ENCODE measurements at places on chromosomes 12 and 14. TPM values are rescaled to one million over a fixed set of nuclear protein-coding genes. Genes with fewer than 3 reads are reported as not detected.
A peak's percentile ranks its signal among the peaks of the same experiment; 100 is the strongest.

- DNase-seq: no peak
These were observed 725.7 kb downstream of the C12orf50 start for GRCh38 chr12:87303396-87304012.

GRCh38 chr12:127174881-127175280 is 1092.1 kb upstream of the TMEM132C start:
- DNase-seq: no peak

DNA sequence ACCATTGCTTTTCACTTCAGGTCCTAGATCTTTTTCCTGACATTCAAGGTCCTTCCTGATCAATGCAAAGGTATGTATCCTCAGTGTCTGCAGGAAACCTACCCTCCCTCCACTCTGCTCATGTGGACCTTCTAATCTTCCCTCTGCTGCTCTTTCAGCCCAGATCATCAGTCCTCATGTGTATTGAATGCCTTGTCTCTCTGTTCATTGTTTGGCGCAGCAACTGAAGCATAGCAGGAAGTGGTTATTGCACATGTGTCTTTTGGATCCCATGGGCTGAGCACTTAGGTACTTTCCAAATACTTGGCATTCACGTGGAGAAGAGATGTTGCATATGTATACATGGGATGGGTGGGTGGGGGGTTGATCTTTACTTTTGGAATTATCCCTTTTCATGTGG is 4.3 kb upstream of the NIN start:
- no peak for DNase-seq

- DNase-seq: no peak
These were observed 4.7 kb upstream of the SSH1 start for GRCh38 chr12:108861878-108862587.

DNA sequence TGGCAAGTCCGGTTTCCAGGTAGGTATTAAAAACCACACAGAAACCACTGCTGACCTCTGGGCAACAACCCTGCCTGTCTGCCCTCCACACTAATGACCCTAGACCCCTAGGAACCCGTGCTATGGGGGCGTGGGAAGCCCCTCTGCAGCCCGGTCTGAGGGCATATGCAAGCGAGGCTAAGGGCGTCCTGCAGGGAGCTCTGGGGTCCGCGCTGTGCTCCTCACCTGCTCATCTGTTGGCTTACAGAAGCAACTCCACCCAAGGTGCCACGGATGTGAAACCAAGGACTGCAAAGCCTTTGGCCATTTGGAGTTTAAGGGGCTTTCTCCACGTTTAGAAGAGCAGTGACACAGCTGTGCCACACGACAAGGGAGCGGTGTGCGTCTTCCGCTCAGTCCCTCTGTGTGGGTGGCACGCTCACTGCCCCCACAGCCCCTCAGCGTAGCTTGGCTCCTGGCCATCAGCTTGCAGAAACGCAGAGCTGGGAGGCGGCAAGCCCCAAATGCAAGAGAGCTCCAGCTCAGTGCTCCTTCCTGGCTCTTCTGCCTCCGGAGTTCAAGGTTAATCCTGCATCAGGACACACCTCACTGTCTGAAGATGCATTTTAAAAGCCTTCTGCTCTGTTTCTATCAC is 18.4 kb downstream of the AMN start:
- DNase-seq: no peak

DNA sequence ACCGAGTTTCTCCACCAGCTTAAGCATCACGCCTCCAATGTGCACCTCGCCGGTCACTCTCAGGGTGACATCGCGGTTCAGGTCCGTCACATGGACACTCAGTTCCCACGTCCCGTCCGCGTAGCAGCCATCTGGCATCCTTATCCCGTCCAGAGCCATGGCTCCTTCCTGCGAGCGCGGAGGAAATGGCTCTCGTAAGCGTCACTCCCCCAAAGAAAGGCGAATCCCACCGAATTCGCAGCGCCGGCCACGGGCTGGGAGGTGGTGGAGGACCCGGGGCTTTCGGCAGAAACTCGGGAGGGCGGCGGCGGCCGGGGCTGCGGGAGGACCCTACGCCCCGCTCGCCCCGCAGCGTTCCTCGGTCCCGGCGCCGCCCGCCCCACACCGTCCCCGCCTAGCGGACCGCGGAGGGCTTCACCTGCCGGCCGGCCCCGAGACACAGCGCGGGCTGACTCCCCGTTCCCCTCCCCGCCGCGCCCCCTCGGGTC is 396 bp downstream of the FERMT2 start:
- DNase-seq: peak; percentile 64

DNA sequence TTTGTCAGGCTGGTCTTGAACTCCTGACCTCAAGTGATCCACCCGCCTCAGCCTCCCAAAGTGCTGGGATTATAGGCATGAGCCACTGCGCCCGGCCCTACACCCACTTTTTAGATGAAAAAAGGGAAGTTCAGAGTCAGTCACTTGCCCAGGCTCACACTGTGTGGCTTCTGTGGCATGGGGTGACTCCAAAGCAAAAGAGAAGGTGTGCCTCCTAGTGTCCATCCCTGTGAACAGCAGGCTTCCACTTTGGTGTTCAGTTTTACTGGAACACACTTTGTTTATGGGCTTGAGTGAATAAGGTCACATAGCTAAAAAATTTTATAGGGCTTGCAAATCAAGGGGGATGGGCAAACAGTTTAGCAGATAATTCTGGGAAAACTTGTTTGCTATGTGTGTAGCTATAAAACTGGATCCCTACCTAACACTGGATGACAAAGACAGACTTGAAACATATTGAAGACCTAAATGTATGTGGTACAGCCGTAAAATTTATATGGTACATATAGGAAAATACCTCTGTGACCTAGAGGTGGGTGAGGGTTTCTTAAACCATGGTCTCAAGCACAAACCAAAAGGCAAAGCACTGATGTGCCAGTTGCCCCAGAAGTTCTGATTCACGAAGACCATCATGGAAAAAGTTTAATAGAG is 54.9 kb downstream of the EID3 start:
- peak; percentile 41 for DNase-seq

- DNase-seq: no peak
These were observed 71.1 kb upstream of the SAV1 start for GRCh38 chr14:50739186-50739585.

DNA sequence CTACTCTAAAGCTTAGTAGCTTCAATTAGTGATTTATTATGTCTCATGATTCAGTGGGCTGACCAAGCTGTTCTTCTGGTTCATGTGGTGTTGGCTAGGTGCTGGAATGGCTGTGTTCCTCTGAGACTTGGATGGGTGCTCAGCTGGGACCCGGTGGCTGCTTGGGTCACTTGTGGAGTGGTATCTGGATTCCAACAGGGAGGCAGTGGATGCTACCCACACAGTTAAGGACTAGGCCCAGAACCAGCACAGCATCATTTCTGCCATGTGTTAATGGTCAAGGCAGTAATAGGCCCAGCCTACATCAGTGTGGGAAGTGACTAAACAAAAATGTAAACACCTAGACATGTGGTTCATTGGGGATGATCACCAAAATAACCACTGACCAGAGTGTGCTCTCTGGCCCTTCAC is 72.2 kb downstream of the FGD4 start:
- DNase-seq: no peak

DNA sequence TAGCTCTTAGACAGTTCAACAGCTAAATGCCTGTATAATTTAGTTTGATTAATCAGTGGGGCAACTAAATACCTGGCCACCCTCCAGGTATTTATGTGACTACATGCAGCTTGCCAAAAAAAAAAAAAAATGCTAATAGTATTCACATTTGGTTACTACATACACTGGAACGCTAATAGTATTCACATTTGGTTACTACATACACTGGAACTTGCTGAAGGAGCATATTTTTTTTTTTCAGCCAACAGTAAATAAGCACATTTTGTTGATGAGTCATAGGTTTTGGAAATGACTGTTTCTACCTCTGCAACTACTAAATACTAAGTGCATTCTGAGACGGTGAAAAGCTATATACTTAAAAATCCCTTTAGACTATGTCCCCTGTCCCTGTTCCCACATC is 1172.3 kb downstream of the LRFN5 start:
- DNase-seq: no peak

DNA sequence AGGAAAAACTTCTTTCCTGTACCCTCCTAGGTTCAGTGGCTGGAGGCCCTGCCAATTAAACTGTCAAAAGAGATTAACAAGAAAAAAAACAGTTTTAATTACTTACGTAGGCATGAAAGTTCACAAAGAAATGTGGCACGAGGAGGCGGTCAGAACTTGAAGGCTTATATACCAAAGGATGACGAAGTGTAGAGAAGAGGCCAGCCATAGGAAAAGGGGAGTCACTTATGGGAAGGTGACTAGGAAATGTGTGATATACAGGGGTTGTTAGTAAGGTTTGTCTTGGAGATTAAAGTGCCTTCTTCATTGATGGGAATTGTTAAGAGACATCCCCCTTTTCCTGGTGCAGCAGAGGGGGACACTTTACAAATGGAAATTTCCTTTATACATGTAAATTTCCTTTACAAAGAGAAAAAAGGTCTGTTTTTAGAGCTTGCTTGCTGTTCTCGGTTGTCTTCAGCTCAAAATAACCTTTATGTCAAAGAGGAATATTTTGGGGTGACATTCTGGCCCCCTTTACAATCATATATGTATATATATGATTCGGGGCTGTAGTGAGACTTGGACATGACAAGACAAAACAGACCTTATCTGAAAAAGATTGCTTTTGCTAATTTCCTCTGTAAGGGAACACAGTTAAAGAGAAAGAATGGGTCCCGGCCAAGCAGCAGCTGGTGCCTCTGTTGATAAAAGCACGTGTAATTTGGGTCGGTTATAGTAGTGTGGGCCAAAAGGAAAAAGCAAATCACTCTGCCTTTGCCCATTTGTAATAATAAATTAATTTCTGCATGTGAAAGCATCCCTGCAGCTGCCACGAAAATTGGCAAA is 38.6 kb downstream of the SYNE2 start:
- DNase-seq: peak; percentile 55

DNA sequence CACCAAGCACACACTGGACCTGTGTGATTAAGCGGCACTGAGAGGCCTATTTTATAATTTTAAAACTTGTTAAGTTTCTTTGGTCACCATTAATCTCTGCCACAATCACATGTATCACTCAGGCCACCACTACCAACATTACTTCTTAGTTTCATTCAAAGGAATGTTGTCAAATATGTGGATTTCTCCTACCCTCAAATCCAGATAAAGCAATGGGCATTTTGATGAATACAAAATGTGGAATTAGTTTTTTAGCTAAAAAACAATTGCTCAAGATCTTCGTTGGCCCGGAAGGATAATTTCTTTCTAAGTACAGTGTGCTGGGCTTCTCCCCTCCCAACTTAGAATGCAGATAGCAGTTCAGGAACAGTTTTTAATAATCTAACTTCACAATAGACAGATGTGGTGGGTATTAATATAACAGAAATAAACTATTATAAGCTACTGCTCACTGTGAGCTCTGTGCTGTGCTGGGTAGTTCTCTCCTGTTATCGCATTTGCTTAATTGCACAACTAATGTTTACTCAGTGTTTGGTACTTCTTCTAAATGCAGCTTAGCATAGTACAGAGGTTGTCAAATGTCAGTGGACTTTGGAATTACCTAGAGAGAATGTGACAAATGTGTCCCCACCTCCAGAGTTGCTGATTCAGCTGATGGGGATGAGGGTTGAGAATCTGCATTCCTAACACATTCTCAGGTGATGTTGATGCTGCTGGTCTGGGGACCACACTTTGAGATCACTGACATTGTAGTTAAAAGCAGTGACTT is 266.7 kb upstream of the AMIGO2 start:
- no peak for DNase-seq

- DNase-seq: no peak
These were observed 64.8 kb upstream of the OVCH1 start for GRCh38 chr12:29562110-29562804.

GRCh38 chr12:115222220-115222619 is 538.2 kb upstream of the TBX3 start:
- DNase-seq: no peak

- DNase-seq: no peak
These were observed 15.1 kb downstream of the TUNAR start for GRCh38 chr14:95891742-95892141.

DNA sequence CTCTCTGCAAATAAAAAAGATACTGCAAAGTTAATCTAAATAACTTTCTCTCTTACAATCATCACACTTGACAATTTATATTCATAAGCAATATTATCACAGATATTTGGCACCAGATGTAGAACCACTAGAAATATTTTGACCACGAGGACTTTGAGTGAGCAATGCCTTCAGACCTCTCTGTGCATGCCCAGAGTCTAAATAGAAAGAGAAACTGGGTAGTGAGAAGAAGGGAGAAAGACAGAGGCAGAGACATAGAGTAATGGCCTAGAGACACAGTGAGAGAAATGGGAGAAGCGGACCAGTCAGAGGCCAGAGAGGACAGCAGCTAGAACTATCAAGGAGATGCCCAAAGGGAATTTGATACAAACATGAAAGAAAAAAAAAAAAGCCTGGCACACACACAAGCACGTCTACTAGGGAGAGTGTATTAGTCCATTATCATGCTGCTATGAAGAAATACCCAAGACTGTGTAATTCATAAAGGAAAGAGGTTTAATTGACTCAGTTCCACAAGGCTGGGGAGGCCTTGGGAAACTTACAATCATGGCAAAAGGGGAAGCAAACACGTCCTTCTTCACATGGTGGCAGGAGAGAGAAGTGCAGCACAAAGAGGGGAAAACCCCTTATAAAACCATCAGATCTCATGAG is 41.1 kb downstream of the BMP4 start:
- no peak for DNase-seq

GRCh38 chr14:68986926-68987652 is 8.0 kb upstream of the ACTN1 start:
- no peak for DNase-seq

DNA sequence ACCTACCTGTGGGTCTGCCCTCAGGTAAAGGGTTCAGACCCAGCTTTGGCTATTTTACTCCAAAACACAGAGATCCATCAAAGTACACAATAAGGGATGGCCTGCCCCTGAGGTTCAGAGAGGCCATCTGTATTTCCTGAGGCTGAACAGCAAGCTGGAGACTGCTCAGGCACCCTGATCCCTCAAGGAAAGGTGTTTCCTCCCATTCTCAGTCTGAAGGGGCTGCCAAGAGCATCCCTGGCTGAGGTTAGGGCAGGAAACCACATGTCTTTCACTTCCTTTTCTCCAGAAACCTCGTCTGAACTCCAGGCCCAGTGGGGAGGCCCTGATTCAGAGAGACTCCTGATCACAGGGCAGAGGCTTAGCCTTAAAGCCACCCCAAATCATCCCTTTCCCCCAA is 1.5 kb downstream of the RILPL1 start:
- no peak for DNase-seq

GRCh38 chr12:44428825-44429224 is 447.3 kb downstream of the NELL2 start:
- DNase-seq: no peak

GRCh38 chr12:113634474-113634873 is 162.8 kb upstream of the LHX5 start:
- DNase-seq: no peak

- peak; percentile 40 for DNase-seq
These were observed 615 bp downstream of the DDX51 start for GRCh38 chr12:132143336-132144071.

The LRP1-AS gene
- not detected for total RNA-seq

The ASIC1 gene
- total RNA-seq: 0.69 TPM

The PAX9 gene
- not detected for total RNA-seq

The GPR135 gene
- 6.6 TPM for total RNA-seq

The IRAK3 gene
- total RNA-seq: 9.8 TPM

The CLEC2A gene
- total RNA-seq: not detected

The TMPRSS12 gene
- total RNA-seq: not detected

The TAS2R13 gene
- 3.1 TPM for total RNA-seq

The HOXC12 gene
- not detected for total RNA-seq
